ENCODE measurements at places on chromosomes 1 and 21.

DNA sequence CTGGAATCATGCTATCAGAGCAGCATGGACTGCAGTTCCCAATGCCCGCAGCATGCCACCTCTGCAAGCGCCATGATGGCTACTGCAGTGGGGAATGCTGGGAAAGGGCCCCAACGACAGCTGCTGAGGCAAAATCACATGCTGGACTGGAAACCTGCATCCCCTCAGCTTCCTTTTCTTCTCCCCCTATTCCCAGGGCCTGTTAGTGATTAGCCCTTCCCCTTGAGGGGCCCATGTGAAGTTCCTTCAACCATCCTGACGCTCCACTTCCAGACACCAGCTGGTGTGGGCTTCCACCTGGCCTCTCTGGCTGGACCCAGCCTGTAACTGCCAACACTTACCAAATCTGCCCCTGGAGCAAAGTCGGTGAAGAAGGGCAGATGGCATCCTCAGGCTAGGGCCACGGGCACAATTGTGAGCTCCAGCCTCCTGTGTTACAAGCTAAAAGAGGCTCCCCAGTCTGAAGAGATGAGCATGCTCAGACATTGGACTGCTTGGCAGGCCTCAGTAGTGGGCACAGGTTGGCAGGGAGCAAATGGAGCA lies 22.1 kb upstream of the SDC3 start:
- H3K27ac ChIP-seq = peak overlapping the region; percentile 90
- DNase-seq = no peak
- peaks cover 21% of the 10 kb centered on the region for H3K36me3 ChIP-seq
- H3K4me1 ChIP-seq = peaks cover 28% of the 10 kb centered on the region
- no peaks in the 10 kb centered on the region for H3K27me3 ChIP-seq

DNA sequence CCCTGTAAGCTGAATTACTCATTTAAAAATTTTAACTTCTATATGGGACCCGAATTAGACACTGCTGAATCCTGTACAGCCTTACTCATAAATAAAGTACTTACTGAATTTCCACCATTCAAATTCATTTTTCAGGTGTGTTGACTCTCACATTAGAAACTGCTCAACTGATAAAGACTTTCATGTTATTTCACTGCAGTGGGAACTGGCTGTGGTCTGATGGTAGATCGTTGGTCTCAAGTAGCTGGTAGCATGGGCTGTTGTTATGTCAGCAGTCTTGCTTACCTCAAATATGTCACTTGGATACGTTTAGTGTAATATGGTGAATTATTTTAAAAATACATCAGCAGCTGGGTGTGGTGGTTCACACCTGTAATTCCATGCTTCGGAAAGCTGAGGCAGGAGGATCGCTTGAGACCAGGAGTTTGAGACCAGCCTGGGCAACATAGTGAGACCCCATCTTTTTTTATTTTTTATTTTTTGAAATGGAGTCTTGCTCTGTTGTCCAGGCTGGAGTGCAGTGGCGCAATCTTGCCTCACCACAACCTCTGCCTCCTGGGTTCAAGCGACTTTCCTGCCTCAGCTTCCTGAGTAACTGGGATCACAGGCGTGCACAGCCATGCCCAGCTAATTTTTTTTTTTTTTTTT lies 10.4 kb downstream of the DEGS1 start:
- H3K4me1 ChIP-seq = peaks cover 3% of the 10 kb centered on the region
- no peaks in the 10 kb centered on the region for H3K27me3 ChIP-seq
- H3K27ac ChIP-seq = no peak overlapping the region
- H3K4me3 ChIP-seq = no peak overlapping the region
- H3K36me3 ChIP-seq = peaks cover 29% of the 10 kb centered on the region
- DNase-seq = no peak

DNA sequence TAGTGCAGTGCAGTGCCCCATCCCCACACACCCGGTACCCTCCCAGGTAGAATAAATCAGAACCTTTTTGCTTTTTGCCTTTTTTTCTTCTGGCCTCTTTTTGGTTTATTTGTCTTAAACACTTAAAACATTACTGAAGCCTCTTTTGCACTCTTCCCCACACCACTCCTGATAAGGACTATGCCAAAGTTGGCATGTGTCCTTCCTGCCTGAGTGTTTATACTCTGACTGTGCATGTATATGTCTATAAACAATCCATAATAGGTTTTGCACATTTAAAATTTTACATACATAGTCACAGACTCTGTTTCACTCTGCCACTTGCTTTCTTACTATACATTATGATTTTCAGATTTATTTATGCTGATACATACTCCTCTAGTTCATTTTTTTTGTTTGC lies 59.6 kb downstream of the BEND5 start:
- peaks cover 6% of the 10 kb centered on the region for H3K27me3 ChIP-seq
- no peak overlapping the region for H3K4me3 ChIP-seq
- H3K4me1 ChIP-seq = no peaks in the 10 kb centered on the region
- no peak overlapping the region for H3K27ac ChIP-seq
- no peaks in the 10 kb centered on the region for H3K36me3 ChIP-seq

- no peaks in the 10 kb centered on the region for H3K27me3 ChIP-seq
- no peak overlapping the region for H3K4me3 ChIP-seq
- no peak for DNase-seq
- H3K4me1 ChIP-seq = peaks cover 2% of the 10 kb centered on the region
Observed at GRCh38 chr21:37587203-37587602, 220.6 kb downstream of the DYRK1A start.

- no peaks in the 10 kb centered on the region for H3K4me1 ChIP-seq
- no peak overlapping the region for H3K4me3 ChIP-seq
- H3K27me3 ChIP-seq = peaks cover 23% of the 10 kb centered on the region
- no peak for DNase-seq
Observed at GRCh38 chr1:13828454-13829151, 128.6 kb downstream of the PRDM2 start.

DNA sequence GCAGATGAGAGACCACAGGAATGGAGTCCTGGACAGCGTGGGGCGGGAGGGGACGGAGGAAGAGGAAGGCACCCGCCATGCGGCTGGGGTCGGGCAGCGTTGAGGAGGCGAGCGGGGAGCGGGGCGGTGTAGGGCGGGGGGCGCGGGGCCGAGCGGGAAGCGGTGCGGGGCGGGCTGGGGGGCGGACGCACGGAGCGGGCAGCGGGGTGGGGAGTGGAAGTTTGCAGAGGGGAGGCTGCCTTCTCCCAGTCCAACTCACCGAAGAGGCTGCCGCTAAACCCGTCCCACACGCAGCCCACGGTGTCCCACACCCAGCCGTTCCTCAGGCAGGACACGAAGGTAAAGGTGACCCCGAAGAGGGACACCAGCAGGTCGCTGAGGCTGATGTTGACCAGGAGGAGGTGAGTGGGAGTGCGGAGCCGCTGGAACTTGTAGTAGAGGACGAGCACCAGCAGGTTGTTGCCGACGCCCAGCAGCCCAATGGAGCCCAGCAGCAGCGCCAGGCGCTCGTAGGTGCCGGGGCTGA lies 483 bp downstream of the CHML start:
- DNase-seq = peak; percentile 29
- H3K27ac ChIP-seq = peak overlapping the region; percentile 48
- peaks cover 29% of the 10 kb centered on the region for H3K4me1 ChIP-seq
- H3K27me3 ChIP-seq = no peaks in the 10 kb centered on the region
- peaks cover 10% of the 10 kb centered on the region for H3K36me3 ChIP-seq

DNA sequence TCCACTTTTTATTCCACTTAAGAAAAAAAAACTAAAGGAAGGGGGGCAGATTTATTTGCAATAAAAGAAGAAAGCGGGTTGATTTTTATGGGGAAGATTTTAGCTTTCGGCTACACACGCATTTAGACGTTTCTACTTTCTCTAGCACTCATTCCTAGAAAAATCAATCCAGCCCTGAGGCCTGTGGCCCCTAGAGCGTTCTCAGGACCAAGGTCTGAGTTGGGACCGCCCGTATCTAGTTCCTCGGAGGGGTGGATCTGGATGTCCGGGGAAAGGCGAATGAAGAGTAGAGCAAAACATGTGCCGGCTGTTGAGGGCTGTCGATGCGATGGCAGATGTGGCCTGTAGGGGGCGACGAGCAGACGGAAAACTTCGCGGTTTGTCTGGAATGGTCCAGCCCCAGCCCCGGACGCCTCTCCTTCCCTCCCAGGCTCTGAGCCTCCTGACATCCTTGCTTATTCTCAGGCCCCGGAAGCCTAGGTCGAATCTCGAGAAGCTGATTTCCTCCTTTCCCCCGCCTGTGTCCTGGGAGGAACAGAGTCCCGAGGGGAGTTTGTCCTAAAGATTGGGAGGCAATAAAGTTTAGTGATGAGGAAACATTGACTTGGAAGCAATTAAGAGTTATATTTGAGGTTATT lies 5.2 kb downstream of the FOXD3 start:
- H3K27me3 ChIP-seq = peaks cover 90% of the 10 kb centered on the region
- no peak overlapping the region for H3K27ac ChIP-seq
- no peak overlapping the region for H3K4me3 ChIP-seq
- no peaks in the 10 kb centered on the region for H3K36me3 ChIP-seq
- peaks cover 13% of the 10 kb centered on the region for H3K4me1 ChIP-seq

- H3K27me3 ChIP-seq = no peaks in the 10 kb centered on the region
- peak overlapping the region; percentile 92 for H3K27ac ChIP-seq
- H3K36me3 ChIP-seq = peaks cover 14% of the 10 kb centered on the region
- peaks cover 52% of the 10 kb centered on the region for H3K4me1 ChIP-seq
- peak overlapping the region; percentile 16 for H3K4me3 ChIP-seq
- DNase-seq = no peak
Observed at GRCh38 chr1:60969971-60970509, 112.3 kb upstream of the NFIA start.

DNA sequence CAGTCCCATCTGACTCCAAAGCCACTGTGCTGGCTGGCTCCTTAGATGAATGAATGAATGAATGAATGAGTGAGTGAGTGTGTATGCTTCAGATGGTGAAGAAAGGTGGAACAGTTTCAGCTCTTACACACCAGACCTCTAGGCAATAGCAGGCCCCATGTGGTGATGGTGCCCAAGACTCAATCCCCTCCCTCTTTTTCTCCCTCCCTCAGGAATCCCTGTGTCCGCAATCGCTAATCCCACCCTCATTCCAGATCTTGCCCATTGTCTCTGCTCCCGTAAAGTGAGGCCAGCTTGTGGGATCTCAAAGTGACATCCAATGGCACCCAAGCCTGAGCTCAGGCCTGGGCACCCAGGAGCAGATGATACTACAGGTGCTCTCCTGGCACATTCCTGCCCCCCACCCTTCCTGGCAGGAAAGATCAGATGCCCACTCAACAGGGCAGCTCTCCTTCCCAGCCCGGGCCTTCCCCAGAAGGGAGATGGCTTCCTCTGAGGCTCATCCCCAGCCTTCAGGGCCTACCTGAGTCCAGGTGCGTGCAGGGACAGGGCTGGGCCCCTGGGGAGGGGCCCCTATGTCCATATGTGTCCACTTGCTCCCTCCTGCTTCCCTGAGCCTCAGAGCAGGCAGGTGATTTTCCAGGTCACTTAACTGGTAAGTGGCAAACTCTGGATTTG lies 106.4 kb downstream of the HMGB4 start:
- H3K4me3 ChIP-seq = no peak overlapping the region
- H3K4me1 ChIP-seq = no peaks in the 10 kb centered on the region
- H3K27ac ChIP-seq = no peak overlapping the region
- no peak for DNase-seq

DNA sequence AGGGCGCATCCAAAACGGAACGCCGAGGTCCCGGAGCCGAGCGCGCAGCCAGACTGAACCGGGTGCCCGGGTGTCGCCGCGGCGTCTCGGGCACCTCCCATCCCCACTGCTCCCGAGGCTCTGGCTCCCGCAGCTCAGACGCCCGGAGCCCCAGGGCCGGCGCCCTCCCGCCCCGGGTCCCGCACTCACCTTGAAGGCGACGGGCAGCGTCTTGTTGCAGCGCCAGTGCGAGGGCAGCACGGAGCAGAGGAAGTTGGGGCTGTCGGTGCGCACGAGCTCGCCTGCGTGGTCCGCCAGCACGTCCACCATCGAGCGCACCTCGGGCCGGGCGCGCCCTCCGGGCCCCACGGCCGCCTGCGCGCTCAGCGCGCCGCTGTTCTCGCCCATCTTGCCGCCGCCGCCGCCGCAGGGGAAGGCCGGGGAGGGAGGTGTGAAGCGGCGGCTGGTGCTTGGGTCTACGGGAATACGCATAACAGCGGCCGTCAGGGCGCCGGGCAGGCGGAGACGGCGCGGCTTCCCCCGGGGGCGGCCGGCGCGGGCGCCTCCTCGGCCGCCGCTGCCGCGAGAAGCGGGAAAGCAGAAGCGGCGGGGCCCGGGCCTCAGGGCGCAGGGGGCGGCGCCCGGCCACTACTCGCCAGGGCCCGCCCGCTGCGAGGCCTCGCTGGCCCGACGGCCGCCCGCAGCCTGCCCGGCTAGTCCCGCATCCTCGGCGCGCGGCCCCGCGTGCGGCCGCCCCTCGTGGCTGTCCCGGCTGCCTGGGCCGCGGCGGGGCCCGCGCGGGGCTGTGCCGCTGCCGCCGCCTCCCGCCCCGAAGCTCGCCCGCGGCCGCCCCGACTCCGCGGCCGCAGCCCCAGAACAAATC lies 447 bp downstream of the RUNX3 start:
- H3K27me3 ChIP-seq = peaks cover 88% of the 10 kb centered on the region
- H3K27ac ChIP-seq = no peak overlapping the region
- H3K36me3 ChIP-seq = no peaks in the 10 kb centered on the region

Data from mesothelial cell of epicardium (in vitro differentiated cells).